ENCODE measurements at places on chromosomes 7 and 10.

- no peak for DNase-seq
These were observed 124.7 kb downstream of the BICC1 start for GRCh38 chr10:58637352-58637751.

- no peak for DNase-seq
These were observed 107.0 kb upstream of the PALS2 start for GRCh38 chr7:24466168-24466768.

GRCh38 chr7:154836021-154836448 lies 166.9 kb downstream of the PAXIP1 start:
- DNase-seq, result no peak

DNA sequence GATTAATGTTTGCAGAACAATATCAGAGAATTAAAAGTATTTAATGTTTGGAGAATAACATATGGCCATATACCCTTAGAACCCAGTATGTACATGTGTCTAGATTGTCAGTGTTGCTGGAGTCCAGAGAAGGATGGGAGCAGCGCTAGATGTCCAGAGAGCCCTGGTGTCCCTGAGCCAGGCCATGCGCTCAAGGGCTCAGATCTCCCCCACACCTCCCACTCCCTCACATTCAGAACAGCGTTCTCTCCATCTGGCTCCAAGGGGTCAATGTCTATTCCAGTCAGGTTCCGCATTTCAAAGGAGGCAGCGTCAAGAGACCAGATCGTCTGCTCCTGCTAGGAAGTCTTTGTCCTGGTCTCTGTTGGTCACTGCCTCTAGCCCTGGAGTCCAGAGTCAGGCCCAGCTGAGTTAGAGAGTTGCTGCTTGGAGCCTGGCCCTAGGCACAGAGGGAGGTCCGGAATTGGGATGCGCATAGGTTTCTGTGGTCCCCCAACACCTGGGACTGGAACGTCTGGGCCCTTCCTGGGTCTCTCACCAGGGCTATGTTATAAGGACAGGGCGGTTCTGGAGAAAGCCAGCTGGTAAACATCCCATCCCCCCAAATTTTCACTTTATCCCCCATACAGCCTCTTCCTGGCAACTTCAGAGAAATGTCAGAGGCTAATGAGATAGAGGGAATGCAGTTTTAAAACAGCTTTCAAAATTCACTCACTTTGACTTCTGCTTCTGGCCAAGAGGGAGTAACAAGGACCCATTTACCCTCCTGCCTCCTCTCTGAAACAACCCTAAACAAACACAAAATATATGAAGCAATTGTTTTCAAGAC lies 6.5 kb upstream of the WDR86 start:
- DNase-seq, result no peak

DNA sequence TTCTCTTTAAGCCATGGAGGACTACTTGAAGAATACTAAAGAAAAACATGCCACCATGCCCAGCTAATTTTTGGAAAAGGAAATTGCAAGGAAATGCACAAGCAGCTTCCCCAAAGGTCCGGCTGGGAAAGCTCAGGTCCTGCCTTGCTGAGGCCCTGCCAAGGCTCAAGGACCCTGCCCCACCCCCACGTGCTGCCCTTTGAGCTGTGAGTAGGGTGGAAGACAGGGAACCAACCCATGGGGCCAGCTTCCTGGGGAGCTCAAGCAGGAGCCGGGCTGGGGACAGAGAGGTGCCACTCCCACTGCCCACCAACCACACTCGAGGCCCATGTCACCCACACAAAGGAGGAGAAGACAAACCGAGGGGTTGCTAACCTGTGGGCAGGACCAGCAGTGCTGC lies 78.2 kb downstream of the SLIT1 start:
- no peak for DNase-seq

DNA sequence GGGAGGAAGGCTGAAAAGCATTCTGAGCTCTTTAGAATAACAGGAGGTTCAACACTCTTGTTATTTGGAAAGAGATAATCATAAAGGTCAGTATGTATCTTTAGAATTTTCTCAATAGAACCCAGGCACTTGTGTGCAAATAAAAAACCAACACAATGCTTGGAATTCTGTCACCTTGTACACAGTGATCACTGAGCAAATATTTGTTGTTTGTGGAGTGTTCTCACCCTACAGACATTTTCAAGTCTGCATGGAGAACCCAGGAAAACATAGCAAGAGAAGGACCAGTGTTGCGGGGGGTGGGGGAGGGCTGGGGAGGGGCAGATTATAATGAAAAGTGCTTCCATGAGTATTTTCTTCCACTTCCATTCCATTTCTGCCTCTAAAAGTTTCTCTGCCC lies 87.4 kb downstream of the FAM107B start:
- DNase-seq, result no peak

- DNase-seq, result no peak
These were observed 117.7 kb downstream of the CCNY start for GRCh38 chr10:35453855-35454532.

DNA sequence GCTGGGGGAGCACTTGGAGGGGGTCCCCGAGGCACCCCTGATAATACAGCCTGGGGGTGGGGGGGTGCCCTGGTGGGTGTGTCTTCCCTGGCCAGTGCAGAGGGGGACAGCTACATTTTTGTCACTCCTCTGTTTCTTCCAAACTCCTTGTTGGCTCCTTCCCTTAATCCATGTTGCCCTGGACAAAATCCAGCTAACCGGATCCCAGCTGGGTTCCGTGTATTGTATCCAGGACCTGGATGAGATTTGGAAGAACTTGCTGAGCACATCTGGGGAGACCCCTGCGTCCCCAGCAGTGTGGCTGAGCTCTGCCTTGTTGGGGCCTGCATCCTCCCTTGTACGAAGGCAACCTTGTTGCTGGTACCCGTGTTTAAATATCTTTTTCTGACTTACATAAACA lies 86.8 kb upstream of the BTBD16 start:
- no peak for DNase-seq

- DNase-seq, result no peak
These were observed 60.4 kb downstream of the ANKIB1 start for GRCh38 chr7:92306153-92306552.

DNA sequence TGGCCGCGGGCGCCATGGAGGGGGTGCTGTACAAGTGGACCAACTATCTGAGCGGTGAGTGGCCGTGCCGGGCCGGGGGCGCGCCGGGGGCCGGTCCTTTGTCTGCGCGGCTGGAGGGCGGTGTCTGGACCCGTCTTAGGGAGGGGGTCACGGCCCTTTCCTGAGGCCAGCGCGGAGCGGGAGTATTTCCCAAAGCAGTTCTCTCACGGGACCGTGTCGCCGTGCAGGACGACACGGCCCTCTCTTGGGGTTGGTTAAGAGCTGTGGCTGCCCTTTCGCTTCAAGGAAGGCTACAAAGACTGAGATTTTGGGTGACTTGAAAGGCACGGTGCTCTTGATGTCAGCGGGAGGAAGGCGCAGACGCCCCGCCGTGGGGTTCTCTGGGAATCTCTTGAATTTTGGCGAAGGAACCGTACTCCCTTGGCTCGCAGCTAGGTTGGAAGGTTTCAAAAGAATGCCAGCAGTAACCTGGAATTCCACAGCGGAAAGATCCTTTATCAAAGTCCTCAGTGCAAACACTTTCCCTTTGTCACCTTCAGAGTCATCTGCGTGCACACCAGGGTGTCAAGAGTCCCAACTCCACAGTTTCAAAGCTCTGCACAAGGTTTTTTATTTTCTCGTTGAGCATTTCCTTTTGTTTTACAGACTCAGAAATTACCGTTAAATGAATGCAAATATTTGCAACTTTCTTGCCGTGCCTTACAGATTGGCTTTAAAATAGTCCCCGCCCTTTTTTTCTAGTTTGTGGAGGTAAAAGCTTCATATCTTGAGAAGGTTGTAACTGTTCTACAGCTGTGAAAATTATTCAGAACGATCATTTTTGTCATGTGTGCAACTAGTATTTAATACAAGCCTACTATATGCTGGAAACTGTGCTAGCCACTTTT lies 780 bp downstream of the PLEKHA8 start:
- DNase-seq, result peak; percentile 40

DNA sequence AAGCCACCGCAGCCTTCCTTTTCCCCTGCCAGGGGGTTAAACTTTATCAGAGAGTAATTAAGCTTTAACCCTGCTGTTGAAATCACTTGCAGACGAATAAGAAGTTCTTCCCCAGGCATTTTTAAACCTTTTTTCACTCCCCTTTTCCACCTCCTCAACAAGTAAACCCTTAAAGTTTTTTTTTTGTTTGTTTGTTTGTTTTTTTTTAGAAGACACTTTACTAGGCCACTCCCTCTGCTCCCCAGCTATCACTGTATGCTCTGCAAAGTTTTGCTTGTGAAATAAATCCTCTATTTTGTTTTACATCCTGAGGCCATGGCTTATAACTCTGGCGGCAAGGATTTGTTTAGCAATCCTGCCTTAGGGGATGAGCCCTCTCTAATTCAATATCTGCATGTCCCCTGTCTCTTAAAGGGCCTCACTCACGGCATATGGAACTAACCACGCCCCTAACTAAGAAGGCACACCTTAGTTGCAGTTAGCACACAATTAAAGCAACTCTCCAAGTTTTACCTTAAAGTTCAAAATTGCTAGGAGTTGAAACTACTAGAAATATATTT lies 1354.7 kb upstream of the LRRTM3 start:
- no peak for DNase-seq

- peak; percentile 37 for DNase-seq
These were observed 30.4 kb upstream of the DDC start for GRCh38 chr7:50595491-50596102.

- DNase-seq, result peak; percentile 66
These were observed 16.1 kb upstream of the ABCC2 start for GRCh38 chr10:99766302-99766681.

GRCh38 chr7:64687249-64687648 lies 21.3 kb downstream of the ZNF107 start:
- no peak for DNase-seq

GRCh38 chr7:1969459-1970284 lies 263.1 kb downstream of the MAD1L1 start:
- DNase-seq, result no peak

GRCh38 chr7:22671177-22671879 lies 55.7 kb upstream of the IL6 start:
- DNase-seq, result no peak

- DNase-seq, result peak; percentile 44
These were observed 4.9 kb upstream of the SCD start for GRCh38 chr10:100341953-100342626.

- no peak for DNase-seq
These were observed 706.9 kb downstream of the LRMDA start for GRCh38 chr10:76138286-76138685.

DNA sequence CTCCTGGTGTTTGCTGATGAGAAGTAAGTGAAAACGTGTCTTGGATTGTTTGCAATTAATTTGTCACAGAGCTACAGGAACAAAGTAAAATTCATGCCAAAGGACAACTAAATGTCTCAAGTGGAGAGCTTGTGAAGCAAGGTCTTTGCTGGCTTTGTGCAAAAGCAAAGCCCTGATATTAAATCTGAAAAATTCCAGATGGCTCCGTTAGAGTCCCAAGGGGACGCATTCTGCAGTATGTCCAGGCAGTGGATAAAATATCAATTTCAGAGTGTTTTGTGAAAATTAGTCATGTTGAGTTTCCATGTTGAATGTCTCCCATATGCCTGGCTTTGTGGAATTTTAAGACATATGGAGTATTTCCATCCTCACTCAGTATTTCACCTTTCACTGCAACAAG lies 102.5 kb upstream of the PTN start:
- DNase-seq, result no peak
